ENCODE measurements at places on chromosomes 12 and 14.

DNA sequence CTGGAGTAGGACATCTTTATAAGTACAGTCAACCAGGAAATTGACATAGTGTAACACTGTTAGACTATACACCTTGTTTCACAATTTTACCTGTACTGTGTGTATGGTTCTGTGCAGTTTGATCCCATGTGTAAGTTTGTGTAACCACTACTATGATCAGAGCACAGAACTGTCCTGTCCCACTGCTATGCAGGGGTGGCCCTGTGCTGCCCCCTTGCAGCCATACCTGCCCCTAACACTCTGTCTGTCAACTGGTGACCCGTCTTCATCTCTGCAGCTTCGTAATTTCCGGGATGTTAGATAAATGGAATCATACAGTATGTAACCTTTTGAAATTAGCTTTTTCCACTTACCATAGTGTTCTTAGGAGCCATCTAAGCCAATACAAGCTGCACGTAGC is 58.7 kb upstream of the RD3L start:
- peak; percentile 2 for DNase-seq

DNA sequence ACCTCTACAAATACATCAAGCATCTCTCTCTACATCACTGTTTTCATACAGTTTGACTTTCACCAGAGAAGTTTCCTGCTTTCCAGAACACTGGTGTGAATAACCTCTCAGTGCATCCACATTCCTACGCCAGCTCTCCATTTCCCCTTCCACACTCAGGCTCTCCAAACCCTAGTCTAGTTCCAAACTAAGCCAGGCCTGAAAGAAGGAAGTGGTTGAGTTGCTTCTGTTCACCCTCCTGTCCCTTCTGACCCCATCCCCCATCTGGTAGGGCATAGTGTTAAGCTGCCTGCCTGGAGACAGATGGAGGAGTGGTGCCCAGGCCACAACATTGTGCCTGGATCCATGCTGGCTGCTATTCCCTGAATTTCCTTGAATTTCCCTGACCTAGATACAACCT is 132.4 kb downstream of the GPR65 start:
- DNase-seq, result peak; percentile 77

DNA sequence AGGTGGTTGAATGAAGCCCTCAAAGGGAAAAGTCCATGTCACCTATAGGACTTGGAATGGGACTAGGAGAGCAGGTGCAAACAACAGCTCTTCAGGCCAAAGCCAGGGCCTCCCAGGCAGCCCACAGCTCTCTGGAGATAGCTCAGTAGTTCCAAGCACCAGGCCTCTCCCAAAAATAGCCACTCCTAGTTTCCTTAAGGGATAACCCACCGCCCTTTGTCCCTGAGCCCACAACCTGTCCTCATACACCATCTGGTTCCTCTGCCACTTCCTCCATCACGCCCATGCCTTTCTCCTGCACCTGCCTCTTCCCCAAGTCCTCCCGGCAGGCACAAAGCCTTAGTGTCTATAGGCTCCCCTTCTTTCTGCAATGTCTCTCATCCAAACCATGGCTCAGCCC is 2.1 kb downstream of the RAB15 start:
- no peak for DNase-seq

DNA sequence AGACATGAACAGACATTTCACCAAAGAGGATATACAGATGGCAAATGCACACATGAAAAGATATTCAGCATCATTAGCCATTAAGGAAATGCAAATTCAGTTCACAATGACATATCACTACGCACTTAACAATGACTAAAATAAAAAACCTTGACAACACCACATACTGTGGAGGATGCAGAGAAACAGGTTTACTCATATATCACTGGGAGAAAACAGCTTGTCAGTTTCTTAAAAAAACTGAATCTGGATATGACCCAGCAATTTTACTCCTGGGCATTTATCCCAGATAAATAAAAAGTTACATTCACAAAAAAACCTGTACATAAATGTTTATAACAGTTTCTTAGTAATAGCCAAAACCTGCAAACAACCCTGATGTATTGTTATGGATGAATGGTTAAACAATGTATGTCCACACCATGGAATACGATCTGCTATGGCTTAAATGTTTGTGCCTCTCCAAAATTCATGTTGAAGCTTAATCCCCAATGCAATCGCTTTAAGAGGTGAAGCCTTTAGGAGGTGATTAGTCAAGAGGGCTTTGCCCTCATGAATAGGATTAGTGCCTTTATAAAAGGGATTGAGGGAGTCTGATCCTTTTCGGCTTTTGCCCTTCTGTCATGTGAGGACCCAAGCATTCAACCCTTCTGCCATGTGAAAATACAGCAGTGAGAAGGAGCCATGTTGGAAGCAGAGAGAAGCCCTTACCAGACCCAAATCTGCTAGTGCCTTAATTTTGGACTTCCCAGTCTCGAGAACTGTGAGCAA is 36.0 kb upstream of the PPP4R3A start:
- no peak for DNase-seq

- no peak for DNase-seq
Observed at GRCh38 chr14:105408592-105408991, 10.3 kb downstream of the TEX22 start.

DNA sequence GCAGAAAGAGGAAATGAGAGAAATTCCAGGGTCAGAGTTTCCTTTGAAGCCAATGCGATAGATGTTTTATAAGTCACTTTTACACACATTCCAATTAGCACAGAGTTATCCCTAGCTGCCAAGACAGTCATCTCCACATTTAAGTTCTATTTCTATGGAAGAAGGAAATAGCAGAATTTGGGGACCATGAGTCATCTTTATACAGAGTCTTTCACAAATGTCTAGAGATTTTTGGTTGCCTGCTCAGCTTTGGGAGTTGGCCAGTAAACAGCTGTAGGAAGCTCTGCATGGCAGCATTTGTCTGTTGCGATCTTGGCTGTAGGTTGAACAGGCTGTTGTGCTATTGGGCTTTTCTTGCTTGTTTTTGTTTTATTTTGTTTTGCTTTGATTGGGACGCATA is 884.3 kb downstream of the GALC start:
- no peak for DNase-seq

DNA sequence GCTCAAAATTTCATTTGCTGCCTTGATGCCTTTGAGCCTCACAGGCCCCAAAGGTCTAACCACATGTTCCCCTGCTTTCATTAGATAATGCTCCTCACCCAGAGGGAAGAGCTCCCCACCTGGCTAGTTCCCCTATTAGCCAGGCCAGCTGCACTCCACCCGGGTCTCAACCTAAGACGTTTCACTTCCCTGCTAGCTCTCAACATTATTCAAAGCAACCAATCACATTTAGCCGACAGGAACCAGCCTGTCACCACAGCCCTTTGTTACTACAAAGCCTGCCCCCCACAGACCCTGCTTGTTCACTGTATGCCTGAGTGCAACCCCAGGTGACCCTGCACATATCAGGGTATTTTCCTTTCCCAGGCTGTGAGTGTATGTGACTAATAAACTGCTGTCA is 78.6 kb downstream of the SLC15A5 start:
- peak; percentile 84 for DNase-seq

GRCh38 chr12:57672801-57673200 is 21.1 kb upstream of the OS9 start:
- DNase-seq, result no peak

GRCh38 chr12:30120522-30120921 is 336.8 kb upstream of the TMTC1 start:
- DNase-seq, result no peak

DNA sequence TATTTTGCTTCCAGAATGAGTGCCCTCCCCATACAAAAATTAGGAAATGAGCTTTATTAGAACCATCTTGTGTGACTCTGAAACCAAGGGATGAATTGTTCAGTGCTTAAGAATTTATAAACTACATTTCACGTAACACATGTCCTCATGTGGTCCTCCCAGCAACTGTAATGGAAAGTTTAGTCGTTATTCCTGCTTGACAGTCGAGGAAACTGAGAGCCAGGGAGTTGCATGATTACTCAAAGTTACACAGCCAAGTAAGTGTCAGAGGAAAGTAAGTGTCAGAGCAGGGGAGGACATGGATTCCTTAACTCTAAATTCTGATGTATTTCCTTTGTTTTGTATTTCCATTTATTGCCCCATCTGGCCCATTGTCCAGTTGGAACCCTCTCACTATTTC is 453.9 kb downstream of the FUT8 start:
- DNase-seq, result no peak

- peak; percentile 71 for DNase-seq
Observed at GRCh38 chr12:4855121-4855924, 54.4 kb upstream of the KCNA1 start.

DNA sequence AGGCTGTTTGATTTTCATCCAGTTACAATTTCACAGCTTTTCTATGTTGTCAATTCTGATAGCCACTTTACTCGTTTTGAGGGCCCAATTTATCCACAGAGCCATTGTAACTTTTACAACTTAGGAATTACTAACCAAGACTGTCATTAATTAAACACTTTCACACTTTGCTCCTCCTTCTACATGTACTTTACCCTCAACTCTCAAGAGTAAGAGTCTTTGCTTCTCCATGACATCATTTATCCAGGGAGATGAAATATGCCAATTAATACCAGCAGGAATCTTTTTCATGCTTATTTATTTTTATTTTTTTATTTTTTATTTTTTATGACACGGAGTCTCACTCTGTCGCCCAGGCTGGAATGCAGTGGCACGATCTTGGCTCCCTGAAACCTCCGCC is 13.5 kb downstream of the SLIRP start:
- no peak for DNase-seq

- DNase-seq, result no peak
Observed at GRCh38 chr12:116591855-116592637, 32.9 kb downstream of the MAP1LC3B2 start.

- peak; percentile 35 for DNase-seq
Observed at GRCh38 chr12:94157981-94158411, 9.6 kb downstream of the PLXNC1 start.

DNA sequence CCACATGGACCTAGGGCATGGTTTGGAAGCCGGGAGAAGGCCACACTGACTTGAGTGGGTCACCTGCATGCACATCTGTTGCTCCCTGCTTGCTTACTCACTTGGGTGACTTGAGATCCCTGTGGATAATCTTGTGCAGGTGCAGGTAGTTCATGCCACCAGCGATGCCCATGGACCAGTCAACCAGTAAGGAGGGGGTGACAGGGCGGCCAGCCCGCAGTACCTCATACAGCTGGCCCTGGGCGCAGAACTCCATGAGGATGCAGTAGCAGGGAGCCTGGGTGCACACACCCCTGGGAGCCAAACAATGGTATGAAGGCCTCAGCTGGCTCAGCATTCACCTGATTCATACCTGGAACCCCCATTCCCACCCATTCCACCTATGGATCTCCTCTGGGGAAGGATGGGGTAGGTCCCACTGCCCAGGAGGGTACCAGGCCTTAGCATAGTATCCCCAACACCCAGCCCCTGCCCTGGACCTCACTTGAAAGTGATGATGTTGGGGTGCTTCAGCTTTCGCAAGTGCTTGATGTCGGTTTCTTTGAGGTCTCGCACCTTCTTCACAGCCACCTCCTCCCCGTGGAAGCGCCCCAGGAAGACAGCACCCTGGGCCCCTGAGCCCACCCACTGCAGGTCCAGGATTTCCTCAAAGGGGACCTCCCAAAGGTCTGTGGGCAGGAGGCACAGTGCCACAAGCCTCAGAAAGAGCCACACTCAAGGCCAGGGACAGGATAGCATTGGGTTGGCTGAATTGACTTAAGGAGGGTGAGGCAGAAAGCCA is 13.1 kb downstream of the MAP3K12 start:
- DNase-seq, result no peak

DNA sequence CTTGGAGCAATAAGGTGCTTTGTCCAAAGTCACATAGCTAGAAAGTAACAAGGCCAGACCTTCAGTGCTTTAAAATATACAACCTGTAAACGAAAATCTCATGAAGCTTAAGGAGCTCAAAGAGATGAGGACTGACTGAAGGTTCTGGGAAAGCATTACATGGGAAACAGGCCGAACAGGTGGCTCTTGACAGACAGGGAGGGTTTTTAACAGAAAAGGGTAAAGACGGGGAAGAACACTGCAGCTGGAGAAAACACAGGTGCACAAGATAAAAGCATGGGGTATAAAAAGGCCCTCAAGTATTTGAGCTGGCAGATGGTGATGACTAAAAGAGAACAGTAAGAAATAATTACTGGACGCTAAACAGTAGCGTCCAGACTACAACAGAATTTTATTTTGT is 257.2 kb downstream of the NELL2 start:
- no peak for DNase-seq

GRCh38 chr12:1022032-1022970 is 31.3 kb downstream of the ERC1 start:
- DNase-seq, result no peak

GRCh38 chr12:98222135-98222534 is 293.3 kb upstream of the TMPO start:
- DNase-seq, result no peak

- DNase-seq, result no peak
Observed at GRCh38 chr14:88895116-88895515, 70.7 kb downstream of the TTC8 start.

GRCh38 chr14:71452539-71452938 is 479.7 kb upstream of the RGS6 start:
- peak; percentile 11 for DNase-seq

DNA sequence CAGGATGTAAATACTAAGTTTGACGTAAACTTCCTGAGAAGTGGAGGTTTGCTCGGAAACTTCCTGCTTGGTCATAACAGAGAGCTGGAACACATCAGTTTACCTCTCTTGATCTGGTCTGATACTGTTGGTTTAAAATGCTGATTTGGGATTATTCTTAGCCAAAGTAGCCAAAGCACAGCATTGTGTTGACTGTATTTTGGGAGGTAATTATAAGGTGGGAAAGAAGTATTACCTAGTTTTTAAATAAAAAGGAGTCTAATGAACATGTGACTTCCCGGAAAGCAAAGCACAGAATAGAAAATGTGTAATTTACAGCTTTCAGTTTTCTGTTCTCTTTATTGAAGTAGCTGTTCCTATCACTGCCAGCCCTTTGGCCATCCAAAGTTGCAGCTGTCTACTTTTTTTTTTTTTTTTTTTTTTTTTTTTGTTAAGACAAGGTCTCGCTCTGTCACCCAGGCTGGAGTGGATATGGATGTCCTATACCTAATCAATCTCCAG is 52.2 kb upstream of the SRP54 start:
- peak; percentile 35 for DNase-seq

- peak; percentile 34 for DNase-seq
Observed at GRCh38 chr12:10163084-10163483, 8.8 kb downstream of the OLR1 start.

DNA sequence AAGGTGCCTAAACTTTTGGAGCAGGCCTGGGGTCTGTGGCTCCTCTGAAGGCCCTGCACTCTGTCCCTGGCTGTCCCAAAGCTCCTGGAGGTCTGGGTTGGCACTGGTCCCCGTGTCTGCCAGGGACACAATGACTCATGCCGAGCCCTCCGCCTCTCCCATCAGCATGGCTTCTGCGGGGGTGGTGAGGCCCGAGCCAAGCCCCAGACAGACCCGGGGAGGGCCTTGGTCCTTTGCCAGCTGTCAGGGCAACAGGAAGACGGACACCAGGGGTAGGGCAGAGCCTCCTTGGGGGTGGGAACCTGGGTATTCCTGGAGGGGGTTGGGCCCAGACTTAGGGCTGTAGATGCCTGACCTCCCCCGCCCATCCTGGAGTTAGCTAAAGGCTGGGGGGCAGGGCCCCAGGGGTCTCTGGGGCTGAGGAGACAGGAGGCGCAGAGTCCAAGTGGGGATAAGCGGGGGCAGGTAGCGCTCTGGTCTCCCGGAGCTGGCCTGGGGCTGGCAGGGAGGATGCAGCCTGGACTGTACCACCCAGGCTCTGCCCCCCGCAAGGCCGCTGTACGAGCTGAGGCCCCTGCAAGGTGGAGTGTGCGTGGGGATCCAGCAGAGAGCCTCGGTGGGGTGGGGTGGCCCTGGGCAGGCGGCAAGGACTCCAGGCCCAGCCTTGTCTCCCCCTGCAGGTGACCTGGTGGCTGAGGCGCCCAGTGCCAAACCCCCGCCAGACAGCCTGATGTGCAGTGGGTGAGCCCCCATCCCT is 16.4 kb upstream of the PUS1 start:
- DNase-seq, result no peak

GRCh38 chr12:12056951-12057350 is 13.8 kb upstream of the BCL2L14 start:
- no peak for DNase-seq
